ENCODE measurements at places on chromosomes 1 and 21.

GRCh38 chr1:222068937-222069336 lies 327.0 kb upstream of the DUSP10 start:
- DNase-seq: no peak

DNA sequence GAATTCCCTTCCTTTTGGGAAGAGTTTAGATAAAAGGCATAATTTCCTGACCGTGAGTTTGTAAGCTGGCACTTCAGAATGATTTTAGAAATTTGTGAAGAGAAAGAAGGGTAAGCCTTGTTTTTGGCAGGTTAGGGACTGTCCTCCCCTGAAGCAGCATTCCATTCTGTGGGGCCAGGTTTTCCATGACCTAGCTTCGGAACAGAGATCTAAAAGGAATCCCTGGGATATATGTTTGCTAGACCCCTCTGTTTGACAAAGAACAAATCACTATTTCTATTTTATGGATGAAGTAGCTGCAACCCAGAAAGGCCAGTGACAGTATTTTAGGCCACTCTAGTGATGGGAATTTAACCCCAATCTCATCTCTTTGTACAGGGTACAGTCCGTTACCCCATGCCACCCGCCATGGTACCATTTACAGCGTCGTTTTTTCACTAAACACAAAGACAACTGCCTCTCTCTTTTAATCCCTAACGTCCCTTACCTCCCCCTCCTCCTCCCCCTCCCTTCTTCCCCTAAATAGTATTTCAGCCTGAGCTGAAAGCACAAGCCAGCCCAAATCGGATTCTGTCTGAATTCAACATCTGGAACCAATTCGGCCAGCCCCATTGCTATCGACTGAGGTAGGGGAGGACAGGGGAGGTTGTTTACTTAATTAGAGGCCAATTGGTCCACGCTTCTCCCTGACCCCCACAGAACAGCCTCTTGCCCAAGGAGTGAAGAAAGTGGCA lies 23.4 kb upstream of the IKBKE start:
- no peak for DNase-seq

DNA sequence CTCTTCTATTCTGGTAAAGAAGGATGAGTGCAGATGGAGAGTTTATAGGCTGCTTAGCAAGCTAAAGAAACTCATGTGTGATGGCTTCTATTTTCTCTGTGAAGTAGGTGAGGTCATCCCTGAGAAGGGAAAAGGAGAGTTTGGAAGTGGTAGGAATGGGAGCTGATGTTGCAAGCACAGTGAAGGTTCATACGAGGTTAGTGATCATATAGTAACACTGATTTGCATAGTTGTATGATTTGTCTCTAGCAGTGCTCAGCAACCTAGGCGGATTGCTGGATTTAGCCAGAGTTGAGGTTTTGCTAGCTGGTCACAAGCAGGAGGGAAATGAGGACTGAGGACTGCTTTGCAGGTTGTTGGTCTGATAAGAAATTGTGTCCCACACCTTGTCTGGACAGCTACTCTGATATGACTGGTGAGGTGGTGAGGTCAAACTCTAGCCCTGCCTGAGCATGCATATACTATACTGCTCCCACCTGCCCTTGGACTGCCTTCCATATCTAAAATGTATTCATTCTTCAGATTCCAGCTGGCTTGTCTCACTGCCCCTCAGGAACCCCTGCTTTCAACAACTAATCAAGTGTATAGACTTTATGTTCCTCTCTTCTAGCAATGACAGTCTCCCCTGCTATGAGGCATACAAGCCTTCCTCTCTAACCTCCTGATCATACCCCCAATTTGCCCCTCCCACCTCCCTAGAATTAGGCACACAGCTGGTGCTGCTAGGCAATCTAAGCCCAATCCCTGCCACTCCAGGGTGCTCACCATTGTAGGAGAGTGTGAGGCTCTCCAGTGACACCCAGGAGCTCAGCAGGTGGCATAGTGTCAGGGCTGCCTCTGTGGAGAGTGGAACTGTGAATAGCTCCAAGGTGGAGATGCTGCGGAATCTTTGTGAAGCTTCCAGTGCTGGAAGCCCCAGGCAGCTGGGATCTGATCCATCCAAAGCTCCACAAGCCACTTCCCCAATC lies 18.5 kb downstream of the LRRC41 start:
- no peak for DNase-seq

DNA sequence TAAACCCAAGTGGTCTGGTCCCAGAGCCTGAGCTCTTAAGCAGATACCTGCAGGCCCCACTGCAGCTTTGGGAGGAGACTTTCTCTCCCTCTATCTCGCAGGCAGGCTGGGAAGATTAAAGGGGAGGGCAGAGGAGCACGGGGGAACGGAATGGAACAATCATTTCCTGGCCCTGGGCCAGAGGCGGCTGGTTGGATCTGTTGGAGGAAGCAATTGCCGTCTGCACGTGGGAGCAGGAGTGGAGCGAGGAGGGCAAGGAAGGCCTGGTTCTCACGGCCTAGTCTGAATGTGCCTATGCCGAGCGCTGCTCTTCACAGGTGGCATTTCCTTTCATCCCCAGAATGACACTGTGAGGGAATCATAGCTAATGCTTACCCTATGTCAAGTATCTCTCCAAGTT lies 23.7 kb downstream of the NKAIN1 start:
- no peak for DNase-seq

DNA sequence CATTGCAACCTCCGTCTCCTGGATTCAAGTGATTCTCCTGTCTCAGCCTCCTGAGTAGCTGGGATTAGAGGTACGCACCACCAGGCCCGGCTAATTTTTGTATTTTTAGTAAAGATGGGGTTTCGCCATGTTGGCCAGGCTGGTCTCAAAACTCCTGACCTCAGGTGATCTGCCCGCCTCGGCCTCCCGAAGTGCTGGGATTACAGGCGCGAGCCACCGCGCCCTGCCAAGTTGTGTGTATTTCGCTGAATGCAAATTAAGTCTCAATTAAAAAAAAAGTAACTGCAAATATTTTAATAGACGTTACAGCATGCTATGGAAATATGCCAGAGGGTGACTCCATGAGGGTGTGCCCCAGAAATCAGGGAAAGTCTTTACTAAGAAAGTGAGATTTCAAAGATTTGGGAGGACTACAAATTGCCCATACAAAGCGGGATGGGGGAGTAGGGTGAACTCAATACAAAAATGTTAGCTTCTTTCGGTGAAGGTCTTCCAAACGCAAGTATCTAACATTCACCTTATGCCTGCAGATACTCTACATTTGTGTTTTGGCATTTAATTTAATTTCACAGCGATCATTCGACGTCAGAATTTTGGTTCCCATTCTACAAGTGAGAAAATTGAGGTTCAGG lies 85.6 kb downstream of the NKAIN1 start:
- DNase-seq: no peak

All from stimulated activated naive CD8-positive, alpha-beta T cell treated with anti-CD3 and anti-CD28 coated beads, Interleukin-15, Interleukin-2, amounts not matched to agents 100 U/mL and 50 U/mL, for 24 hours (primary cell).